ENCODE measurements at places on chromosomes 1 and 21.
A peak's percentile ranks its signal among the peaks of the same experiment; 100 is the strongest.

DNA sequence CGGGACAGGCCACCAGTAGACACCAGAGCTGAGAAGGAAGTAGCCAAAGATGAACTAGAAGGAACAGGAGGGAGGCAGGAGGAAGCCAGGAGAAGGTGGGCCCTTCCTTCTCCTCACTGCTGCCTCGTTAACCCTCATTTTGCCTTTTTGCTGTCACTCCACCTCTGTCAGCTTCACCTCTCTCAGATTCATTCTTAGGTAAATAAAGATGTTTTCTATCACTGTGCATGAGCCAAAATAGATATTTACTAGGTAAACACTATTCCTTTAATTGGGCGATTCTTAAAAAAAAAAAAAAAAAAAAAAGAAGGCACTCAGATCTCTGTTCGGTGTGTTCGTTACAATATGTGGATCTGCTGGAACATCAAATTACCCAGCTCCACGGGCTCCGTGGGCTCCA lies 112.3 kb downstream of the GLUL start:
- DNase-seq: no peak

DNA sequence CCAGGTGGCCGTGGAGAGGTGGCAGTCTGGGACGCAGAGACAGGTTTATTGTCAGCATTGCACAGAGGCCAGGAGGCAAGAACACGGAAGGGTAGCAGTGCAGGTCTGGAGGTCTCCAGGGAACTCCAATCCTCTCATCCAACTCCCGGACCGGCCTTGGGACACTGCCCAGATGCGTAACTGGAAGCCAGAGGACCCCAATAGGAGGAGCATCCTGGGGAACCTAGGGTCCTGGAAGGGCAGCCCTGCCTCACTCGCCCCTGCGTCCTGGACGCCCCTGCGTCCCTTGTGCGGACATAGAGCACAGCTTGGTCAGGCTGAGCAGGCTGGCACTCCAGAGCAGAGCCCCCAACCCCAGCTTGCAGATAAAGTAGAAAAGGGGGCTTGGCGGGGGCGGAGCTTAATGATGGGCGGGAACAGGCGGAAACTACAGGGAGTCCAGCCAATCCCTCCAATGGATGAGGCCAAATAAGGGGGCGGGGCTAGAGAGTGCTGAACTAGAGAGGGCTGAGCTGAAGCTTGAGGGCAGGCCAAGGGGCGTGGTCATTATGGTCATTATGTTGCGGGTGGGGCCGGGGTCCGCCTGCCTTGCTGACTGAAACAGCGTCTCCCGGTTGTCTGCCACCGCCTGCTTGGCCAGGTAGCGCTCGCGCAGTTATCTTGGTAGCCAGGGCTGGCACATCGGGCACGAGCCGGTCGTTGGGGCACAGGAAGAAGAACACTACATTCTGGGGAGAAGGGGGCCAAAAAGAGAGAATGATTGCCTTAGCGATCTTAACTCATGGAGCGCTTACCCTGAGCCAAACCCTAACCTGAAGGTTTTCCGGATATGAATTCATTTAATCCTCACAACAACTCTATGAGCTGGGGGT lies 3.7 kb upstream of the ARHGEF19 start:
- peak; percentile 68 for DNase-seq

DNA sequence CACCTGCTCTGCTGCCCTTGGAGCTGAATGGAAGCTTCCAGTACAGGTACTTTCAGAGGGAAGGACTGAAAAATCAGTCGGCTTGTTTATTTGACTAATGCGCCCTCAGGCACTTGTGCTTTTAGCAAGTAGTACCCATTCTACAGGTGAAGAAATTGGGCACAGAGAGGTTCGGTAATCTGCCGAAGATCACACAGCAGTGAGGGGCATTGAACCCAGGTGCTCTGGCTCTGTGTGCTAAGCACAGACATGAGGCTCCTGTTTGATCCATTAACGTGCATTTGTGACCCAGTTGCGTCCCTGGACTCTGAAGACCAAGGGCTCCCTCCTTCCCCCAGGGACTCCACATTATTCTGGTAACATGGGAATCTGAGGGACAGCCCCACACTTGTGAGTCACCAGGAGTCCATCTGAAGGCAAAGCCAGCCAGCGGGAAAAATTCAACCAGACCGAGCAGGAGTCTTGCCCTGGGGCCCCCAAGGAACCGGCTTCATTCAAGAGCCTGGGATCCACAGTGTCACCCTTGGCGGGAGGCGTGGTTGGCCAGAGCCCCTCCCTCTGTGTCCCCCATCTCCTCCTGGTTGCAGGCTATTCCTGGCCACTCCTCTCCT lies 192.4 kb upstream of the ARHGEF16 start:
- no peak for DNase-seq

DNA sequence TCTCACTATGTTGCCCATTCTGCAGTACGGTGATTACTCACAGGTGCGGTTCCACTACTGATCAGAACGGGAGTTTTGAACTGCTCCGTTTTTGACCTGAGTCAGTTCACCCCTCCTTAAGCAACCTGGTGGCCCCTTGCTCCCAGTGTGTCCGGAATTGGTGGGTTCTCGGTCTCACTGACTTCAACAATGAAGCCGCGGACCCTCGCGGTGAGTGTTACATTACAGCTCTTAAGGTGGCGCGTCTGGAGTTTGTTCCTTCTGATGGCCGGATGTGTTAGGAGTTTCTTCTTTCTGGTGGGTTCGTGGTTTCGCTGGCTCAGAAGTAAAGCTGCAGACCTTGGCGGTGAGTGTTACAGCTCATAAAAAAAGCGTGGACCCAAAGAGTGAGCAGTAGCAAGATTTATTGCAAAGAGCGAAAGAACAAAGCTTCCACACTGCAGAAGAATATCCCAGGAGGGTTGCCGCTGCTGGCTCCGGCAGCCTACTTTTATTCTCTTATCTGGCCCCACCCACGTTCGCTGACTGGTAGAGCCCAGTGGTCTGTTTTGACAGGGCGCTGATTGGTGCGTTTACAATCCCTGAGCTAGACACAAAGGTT lies 17.6 kb upstream of the PARP1 start:
- no peak for DNase-seq

DNA sequence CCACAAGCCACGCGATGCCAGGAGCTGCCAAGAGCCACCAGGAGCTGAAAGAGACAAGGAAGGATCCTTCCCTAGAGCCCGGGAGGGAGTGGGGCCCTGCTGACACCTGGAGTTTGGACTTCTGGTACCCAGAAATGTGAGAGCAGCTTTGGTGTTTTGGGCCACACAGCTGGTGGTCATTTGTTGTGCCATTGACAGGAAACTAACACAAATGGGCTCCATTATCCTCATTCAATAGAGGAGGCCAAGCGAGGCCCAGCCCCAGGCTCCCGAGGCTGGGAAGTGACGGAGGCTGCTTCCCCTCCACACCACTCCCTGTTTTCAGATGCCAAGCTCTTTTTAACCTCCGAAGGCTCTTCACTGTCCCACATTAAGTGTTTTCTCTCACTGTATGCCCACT lies 25.5 kb downstream of the DHRS3 start:
- DNase-seq: no peak

DNA sequence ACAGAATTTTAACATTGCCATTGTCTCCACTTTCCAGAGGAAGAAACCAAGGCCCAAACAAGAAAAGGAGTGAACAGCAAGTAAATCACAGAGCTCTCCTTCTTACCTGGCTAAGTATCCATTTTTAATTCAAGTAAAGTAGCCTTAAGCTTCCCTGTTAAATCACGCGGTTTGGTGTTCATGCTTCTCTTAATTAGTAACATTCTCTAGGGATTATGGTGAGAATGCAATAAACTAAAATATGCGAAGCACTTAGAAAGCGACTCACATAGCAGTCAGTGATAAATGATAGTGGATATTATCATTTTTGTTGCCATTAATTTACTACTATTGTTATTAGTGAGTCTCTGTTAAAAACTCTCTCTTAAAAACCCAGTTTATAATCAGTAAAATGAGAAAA lies 630.5 kb upstream of the TMPRSS15 start:
- no peak for DNase-seq

- DNase-seq: no peak
Observed at GRCh38 chr21:14273736-14274538, 58.0 kb downstream of the RBM11 start.

- DNase-seq: no peak
Observed at GRCh38 chr1:2179283-2180013, 15.1 kb downstream of the FAAP20 start.

DNA sequence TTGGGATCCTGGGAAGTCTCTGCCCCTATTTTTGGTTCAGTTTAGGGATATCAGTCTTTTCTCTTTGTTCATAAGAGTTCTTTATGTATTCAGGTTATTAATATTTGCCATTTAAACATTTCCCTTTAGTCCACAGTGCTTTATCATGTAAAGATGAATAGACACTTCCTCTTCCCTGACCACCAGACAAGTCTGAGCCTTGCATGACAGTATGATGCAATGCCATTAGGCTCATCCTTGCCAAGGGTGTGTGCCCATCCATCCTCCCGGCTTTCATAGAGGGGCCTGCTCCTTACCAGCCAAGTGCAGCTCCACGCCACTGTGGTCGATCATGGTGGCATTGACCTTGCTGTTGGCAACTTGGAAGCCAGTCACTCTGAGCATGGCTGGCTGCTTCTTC lies 52.1 kb downstream of the ZSCAN20 start:
- DNase-seq: no peak

- DNase-seq: no peak
Observed at GRCh38 chr1:228687587-228687986, 47.7 kb upstream of the RHOU start.

GRCh38 chr1:246482805-246483568 lies 24.1 kb downstream of the SMYD3 start:
- no peak for DNase-seq

DNA sequence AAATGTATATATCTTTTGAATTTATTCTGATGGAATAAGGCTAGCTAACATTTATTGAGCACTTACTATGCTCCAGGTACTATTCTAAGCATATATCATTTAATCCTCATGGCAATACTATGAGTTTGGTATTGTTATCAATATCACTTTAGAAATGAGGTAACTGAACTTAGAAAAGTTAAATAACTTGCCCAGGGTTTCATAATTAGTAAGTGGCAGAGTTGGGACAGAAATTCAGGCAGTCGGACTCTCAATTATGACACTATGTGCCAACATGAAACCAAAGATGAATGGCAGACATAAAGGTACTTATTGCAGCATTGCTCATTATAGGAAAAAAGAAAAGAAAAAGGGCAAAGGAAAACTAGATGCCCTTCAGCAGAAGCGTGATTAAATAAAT lies 48.2 kb downstream of the RAB3GAP2 start:
- DNase-seq: no peak

DNA sequence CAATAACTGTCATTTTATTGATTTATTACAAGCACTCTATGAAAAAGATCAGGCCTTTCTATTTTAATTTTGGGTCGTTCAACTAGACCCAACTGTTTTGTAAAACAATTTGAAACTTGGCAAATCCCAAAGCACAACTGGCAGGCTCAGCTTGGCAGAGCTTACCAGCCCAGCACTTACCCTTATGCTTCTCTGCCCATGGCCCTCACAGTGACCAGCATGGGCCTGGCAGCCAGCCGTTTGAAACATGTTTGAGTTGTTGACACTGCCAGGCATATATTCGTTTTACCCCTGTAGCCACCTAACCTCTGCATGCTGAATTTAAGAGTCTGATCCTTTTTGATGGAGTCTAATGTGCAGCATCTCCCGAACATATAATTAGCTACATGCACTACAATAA lies 796.7 kb upstream of the ADGRL2 start:
- no peak for DNase-seq

GRCh38 chr1:171141688-171142415 lies 43.2 kb upstream of the FMO2 start:
- no peak for DNase-seq

Measured in GM12864 (cell line).